Fibroblast of mammary gland (primary cell): ENCODE measurements at places on chromosomes 7 and 10.

DNA sequence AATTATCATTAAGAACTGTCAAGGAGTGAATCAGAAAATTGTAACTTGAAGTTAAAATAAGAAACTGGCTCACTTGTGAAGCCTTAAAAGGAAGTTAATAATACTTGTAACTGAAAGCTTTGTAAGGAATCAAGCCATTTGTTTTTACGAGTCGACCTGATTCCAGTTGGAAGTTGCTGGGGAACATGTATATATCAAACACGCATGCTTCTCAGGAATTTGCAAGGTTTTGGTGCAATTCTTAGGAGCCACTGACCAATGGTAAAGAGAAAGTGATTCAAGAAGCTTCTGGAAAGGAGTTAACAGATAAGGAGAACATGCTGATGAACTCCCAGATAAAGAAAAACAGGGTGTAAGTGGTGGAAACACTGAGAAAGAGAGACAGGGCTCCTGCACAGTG lies 56.4 kb downstream of the ETV1 start:
- peak; percentile 24 for DNase-seq

DNA sequence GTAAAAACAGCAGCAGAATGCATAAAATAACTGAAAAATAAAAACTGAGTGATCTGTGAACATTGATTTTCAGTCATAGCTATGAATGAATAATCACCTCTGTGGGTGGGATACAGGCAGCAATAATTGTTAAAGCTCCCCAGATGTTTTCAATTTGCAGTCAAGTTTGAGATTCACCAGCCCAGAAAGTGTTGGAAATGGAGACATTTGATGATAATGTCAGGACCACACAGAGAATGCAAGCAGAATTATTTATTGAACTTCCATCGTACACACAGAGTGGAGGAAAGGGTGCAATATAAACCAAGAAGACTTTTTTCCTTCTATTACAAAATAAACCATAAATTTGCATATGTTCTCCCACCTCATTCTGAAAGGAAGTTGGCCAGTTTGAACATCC lies 601.7 kb downstream of the ANKRD7 start:
- no peak for DNase-seq

DNA sequence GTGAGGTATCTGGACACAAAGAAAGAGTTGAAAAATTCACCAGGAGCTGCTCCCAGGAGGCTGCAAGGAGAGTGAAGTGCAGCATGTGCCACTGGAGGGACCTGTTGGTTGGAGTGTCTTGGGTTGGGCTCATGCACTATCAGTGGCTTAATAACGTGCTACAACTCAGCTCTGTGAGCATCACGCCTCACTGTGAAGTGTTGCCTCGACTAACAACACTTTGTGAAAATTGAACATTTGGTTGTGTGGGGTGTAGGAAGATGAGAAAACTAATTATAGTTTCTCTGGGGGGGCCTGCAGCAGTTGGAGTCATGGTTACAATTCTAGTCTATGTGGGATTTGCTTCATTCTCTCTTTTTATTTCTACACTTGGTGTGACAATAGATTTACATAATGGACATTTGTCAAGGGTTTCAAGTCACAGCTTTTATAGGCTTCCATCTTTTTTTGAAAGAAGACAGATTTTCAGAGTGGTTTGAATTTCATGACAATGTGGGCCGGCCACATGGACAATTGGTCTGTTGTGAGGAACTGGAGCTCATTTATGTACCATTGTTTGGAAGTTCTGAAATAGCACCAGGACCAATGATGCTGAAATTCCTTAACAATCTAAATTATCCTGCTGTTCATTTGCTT lies 121.3 kb downstream of the RAMP3 start:
- DNase-seq = no peak

GRCh38 chr7:2475678-2476015 lies 551 bp downstream of the GRIFIN start:
- DNase-seq = no peak

GRCh38 chr7:139387594-139387993 lies 27.9 kb downstream of the LUC7L2 start:
- no peak for DNase-seq

- DNase-seq = no peak
Observed at GRCh38 chr10:124174673-124175645, 81.6 kb upstream of the CHST15 start.

DNA sequence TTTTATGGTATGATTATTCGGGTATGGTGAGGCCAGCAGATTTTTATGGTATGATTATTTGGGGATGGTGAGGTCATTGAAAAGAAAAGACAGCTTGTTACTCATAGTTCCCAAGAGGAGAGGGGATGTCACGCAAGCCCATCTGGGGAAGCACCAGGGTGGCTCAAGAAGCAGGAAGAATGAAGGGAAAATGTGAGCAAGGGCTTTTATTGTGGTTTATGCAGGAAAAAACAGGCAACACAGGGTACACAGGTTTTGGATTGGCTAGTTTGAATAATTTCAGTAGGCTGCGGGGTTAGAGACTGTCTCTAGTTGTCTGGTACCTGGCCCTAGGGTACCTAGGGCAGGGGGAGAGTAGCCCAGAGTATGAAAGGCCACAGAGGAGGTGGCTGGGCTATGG lies 26.8 kb upstream of the DGKI start:
- peak; percentile 86 for DNase-seq

DNA sequence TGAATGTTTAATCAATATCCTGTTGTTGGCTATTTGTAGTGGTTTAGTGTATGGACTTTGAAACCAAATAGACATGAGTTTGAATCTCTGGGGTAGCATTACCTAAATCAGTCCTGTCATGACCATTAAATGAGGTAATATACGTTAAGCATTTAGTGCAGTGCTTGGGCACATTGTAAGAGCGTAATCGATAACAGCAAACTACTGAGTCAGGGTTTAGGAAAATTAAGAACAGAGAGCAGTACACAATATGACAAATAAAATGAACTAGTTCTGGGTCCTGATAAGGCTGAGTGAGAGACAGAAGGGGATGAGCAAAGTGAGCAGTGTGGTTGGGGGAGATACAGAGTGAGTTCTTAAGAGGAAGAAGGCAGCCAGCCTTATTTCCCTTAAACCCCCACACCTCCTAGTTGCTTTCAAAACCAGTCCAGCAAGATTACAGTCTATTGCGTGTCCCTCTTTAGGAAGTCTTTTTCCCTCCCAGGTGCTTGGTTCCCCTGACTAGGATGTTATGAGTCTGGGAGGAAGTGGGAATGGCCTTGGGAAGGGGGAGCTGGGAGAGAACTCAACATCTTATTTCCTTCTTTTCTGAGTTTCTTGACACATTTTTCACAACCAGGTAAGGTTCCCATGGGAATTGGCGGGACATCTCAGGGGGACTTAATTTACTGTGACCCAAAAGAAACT lies 171.0 kb downstream of the SND1 start:
- no peak for DNase-seq

DNA sequence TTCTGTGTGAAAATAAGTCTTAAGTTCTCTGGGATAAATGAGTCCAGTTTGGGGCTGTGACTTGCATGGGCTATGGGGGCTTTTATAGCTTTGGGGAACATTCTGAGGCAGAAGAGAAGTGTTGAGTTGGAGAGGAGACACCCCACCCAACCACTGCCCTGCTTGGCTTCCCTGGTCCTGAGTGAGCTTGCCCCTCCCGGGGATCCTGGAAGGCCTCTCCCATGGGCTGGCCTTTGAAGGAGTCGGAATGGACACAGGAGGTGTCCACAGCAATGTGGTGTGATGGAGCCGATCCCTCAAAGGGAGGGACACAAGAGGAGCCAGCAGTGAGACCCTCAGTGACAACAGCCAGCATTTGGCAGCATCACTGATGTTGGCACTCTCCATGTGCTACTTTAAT lies 89.8 kb downstream of the GLRX3 start:
- no peak for DNase-seq

DNA sequence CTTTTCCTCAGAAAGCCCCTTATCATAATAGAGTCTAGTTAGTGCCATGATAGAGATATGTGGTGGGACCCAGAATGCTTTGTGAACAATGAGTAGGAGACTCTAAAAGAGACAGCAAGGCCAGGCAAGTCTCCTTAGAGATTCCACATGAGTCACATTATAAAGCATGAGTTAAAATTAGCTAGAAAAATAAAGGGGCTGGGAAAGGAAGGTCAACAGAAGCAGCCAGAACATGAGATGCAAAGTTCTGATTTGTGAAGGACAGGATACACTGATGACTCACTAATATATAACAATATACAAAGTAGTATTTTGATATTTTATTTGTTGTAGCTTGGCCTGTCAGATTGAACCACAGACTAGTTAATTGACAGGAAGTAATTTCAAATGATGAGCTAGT lies 25.3 kb upstream of the SNX13 start:
- peak; percentile 60 for DNase-seq

- DNase-seq = peak; percentile 39
Observed at GRCh38 chr7:29723599-29723998, 82.7 kb upstream of the WIPF3 start.

GRCh38 chr10:126090911-126091728 lies 194.8 kb downstream of the FANK1 start:
- DNase-seq = peak; percentile 99

GRCh38 chr7:28749638-28750037 lies 208.5 kb downstream of the TRIL start:
- DNase-seq = peak; percentile 48

- no peak for DNase-seq
Observed at GRCh38 chr7:27700501-27700900, 37.8 kb upstream of the HIBADH start.

DNA sequence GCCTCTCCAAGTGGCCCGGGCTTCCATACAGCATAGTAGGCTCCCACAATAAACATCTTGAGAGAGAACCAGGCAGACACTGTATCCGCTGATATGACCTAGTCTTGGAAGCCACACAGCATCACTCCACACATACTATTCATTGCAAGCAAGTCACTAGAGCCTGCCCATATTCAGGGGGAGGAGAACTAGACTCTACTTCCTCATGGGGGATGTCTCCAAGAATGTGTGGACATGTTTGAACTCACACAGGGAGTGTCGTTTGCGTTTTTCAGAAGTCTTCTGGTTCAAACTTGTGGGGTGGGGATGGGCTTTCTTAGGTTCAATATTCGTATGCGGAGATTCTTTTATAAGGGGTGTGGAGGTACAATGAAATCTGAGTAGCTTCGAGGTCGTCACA lies 232.6 kb upstream of the HABP2 start:
- DNase-seq = no peak

- DNase-seq = peak; percentile 88
Observed at GRCh38 chr10:52443419-52444388, 129.6 kb downstream of the DKK1 start.

DNA sequence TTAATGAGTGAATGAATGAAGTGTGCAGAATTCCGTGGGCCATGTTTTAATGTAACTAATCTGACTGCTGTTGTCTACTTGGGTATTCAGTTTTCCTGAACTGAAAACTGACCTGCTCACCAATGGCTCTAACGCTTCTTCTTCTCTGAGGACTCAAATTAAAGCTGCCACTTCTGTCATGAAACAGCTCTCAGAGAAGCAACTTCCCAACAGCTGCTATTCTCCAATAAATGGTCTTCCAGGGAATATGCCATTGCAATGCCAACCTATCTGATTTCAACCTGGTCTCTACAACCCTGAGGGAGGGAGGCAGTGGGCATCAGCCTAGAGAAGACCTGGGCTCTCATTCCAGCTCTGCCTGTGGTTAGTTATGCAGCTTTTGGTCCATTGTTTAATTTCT lies 69.4 kb downstream of the FRMD4A start:
- DNase-seq = no peak

GRCh38 chr10:75011221-75011620 lies 100.2 kb upstream of the SAMD8 start:
- no peak for DNase-seq
